Inflammatory macrophage (primary cell): ENCODE measurements at places on chromosomes 4 and X.

GRCh38 chrX:131067846-131068745, 9.9 kb downstream of the ARHGAP36 start:
- no peak for DNase-seq

DNA sequence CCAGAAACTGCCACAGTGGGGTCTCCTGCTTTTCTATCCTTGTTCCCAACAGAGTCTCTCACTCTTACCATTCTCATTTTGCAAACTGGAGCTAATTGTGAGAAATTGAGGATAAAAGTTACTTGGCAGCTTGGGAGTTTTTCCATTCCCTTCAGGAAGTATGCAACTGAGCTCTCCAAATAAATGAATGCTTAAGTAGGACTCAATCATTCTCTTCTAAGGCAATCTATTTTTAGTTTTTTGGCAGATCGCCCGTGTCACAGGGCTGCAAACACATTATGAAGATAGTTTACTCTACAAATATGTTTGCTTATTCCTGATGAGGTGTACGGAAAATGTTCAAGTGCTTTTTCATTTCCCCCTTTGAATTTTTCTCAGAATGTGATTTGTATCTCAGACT, 5.3 kb downstream of the ASB11 start:
- no peak for DNase-seq

- DNase-seq: peak; percentile 27
Observed at GRCh38 chr4:169024762-169025161, 14.7 kb upstream of the CBR4 start.

GRCh38 chr4:151887816-151888180, 127.0 kb upstream of the GATB start:
- no peak for DNase-seq

GRCh38 chr4:21092531-21092930, 392.3 kb downstream of the PACRGL start:
- DNase-seq: no peak

DNA sequence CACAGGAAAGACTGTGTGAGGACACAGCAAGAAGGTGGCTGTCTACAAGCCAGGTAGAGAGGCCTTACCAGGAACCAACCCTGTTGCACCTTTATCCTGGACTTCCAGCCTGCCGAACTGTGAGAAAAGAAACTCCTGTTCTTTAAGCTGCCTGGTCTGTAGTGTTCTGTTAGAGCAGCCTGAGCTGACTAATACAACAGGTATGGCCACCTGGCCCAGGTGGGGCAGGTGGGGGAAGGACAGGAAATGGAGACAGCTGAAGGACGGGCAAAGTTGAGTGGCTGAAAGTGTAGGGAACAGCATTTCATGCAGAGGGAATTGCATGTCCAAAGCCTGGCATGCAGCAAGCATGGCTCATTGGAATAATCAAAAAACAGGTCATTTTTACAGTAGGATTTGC, 35.1 kb downstream of the CYTL1 start:
- DNase-seq: no peak

GRCh38 chr4:37490391-37491347, 195.5 kb downstream of the RELL1 start:
- DNase-seq: no peak

GRCh38 chr4:185379326-185380295, 16.1 kb downstream of the LRP2BP start:
- DNase-seq: no peak

- DNase-seq: no peak
Observed at GRCh38 chr4:144202081-144202480, 61.6 kb upstream of the GYPA start.

- DNase-seq: no peak
Observed at GRCh38 chr4:26367811-26368210, 47.0 kb downstream of the RBPJ start.

DNA sequence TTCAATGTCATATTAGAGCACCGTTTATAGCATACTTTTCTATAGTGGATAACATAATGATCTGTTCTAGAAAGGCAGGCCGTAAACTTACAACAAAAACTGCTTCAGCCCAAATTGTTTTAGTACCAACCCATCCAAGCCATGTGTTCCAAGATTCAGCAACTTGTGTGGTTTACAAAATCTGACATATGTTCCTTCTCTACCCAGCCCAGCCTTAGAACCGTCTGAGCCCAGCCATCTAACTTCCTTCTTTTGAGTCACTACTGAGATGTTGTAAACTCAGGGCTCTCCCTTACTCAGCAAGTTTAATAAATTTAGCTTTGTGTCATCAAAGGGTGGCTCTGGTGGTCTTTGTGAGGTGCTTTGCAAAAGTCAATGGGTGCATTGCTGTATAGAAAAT, 32.4 kb upstream of the REPS2 start:
- peak; percentile 77 for DNase-seq

GRCh38 chr4:160386846-160387245, 1284.0 kb downstream of the RAPGEF2 start:
- no peak for DNase-seq
